ENCODE measurements at places on chromosomes 13 and 19.

DNA sequence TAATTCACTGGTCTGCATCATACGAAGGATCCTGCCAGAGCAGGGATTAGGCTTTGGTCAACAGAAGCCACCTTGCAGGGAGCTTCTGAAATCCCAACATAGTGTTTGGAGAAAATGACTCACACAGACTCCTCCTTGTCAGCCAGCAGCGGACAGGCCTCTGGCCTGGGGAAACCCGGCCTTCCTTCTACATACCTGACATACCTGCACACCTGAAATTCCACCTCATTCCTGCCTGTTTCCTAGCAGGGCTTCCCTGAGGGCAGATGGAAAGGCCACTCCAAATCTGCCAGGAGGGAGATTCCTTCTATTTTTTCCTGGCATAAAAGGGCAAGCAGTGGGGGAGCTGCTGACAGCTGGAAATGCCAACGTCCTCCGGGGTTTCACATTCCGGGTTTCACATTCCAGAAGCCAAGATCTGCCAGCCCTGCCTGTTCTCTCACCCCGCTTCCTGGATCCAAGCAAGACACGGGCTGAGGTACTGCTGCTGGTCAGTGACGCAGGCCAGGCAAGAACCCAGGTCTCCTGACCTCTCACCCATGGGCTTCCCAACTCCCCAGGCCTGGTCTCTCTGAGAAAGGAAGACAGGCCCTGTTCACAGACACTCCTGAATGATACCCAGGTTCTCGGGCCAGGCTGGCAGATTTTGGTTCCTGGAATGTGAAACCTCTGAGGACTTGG lies 18.2 kb upstream of the IGFL1 start:
- DNase-seq, result no peak

- no peak for DNase-seq
Measured at GRCh38 chr13:52847682-52848432, 583 bp downstream of the PCDH8 start.

GRCh38 chr19:15399234-15399515 lies 19.6 kb upstream of the AKAP8 start:
- DNase-seq, result no peak

DNA sequence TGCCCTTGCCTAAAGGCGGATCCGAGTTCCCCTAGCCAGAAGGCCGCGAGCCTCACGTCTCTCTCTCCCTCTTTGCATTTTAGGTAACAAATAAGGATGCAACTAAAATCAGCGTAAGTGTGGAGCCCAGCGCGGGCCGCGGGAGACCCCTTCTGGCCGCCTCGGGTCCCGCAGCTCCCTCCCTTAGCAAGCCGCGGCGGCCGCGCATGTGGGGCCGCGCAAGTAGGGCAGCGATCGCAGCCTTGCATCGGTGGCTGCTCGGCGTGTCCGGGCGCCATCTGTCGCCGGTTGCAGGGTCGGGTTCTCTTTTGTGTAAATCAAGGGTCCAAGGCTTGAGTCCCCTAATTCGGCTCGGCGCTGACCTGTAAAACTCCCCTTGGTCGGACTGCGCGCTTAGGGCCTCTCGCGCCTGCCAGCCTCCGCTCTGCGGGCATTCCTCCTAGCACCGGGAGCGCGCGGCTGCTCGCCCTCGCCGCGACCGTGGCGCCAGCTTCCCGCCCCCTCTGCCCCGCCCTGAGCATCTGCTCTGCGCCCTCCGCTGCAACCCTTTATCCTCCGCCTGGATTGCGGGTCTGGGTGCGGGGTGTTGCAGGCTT lies 2.7 kb downstream of the VSTM2B start:
- no peak for DNase-seq

DNA sequence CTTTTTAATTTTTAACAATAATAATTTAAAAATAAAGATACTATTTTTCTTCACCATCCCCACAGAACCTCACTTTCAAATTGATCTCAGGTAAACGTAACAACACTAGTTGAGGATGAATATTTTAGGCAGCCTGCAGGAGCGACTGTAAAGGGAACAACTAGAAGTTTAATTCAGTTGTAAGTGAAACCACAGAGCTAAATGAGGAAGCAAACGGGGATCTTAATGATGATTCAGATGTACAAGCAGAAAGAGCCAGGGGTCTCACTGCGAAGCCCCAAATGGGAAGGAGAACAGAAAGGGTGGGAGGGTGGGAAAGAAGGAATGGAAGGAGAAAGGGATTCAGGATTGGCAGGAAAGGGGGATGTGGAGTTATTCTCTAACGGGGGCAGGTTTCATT lies 54.6 kb upstream of the RAP2A start:
- no peak for DNase-seq

DNA sequence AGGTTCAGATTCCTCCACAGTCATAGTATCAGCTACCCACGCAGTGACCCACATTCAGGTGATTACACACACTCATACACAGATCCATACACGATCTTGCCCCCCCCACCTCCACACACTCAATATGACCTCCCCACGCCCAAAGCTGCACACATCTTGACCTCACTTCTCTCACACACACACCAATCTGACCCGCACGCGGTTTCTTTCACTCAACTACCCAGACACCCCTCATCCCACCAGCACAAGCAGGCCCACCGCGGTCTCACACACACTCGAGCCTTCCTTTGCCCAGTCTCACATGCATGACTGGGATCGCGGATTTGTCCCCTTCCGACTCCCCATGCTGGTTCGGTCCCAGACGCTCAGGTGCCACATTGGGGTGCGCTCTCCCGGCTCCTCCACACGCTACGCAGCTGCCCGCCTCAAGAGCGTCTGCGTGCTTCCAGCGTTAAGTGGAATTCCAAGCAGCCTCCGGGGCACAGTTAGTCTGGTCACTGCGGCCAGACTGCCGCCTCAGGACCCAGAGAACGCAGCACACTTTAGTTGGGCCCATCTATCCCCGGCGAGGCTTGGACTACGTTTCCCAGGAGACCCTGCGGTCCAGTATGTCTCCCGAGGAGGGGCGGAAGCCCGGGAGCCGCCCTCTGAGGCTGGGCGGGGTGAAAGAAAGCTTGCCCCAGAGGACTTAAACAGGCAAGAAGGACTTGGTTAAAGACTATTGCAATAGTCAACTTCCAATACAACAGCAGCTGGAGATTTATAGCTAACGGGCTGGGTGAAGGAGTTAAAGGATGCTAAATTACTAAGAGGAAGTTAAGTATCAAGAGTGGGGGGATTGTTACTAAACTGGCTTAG lies 746 bp upstream of the ZNF345 start:
- peak; percentile 58 for DNase-seq

GRCh38 chr19:13600802-13601201 lies 94.5 kb upstream of the CACNA1A start:
- no peak for DNase-seq

GRCh38 chr19:2126879-2127518 lies 24.4 kb downstream of the AP3D1 start:
- no peak for DNase-seq

DNA sequence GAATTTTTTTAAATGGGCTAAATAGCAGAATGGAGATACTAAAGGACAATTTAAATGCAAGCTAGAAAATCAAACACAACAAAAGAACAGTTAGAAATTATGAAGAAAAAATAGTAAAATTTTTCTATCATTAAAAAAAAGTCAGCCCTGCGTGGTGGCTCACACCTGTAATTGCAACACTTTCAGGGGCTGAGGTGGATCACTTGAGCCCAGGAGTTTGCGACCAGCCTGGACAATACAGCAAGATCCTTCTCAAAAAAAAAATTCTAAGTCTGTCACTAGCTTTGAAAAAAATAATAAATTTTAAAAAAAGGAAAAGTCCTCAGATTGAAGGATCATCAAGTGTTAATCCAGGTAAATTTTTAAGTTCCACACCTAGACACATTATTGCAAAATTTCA lies 7.7 kb downstream of the TUBGCP3 start:
- no peak for DNase-seq

- no peak for DNase-seq
Measured at GRCh38 chr13:106350208-106350607, 185.3 kb downstream of the EFNB2 start.

- DNase-seq, result no peak
Measured at GRCh38 chr19:1613146-1613545, 7.9 kb upstream of the UQCR11 start.

- no peak for DNase-seq
Measured at GRCh38 chr13:73715911-73716510, 418.2 kb downstream of the KLF12 start.

GRCh38 chr19:15104003-15104402 lies 3.2 kb upstream of the SYDE1 start:
- DNase-seq, result no peak

Data from NCI-H187 treated with DMSO at 0.1 percent for 48 hours (cell line).